ENCODE measurements at places on chromosomes 6 and 20.

GRCh38 chr6:139863346-139863745, 488.9 kb upstream of the CITED2 start:
- no peaks in the 10 kb centered on the region for H3K36me3 ChIP-seq
- H3K27me3 ChIP-seq: no peaks in the 10 kb centered on the region

DNA sequence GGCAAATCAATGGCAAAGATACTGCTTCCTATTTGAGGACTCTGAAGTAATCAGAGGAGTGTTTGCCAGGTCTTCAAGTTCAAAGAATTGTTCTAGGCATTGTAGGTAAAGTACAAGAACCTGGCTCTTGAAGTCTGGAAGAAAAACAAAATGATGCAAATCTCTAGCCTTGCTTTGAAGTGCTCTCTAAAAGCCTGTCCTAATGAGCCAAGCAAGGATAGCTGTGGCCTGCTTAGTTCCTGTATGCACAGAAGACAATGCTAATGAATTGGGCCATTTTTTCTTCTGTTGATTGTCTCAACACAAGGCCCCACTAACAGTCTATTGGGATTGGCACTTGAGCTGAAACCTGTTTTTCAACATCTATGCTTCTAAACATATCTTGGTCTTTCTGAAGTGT, 165.0 kb upstream of the POU3F2 start:
- H3K27me3 ChIP-seq: no peaks in the 10 kb centered on the region
- no peak overlapping the region for H3K4me3 ChIP-seq
- H3K27ac ChIP-seq: no peak overlapping the region
- no peaks in the 10 kb centered on the region for H3K4me1 ChIP-seq

- no peaks in the 10 kb centered on the region for H3K36me3 ChIP-seq
- H3K27me3 ChIP-seq: no peaks in the 10 kb centered on the region
- DNase-seq: no peak
- no peaks in the 10 kb centered on the region for H3K4me1 ChIP-seq
Observed at GRCh38 chr6:13203145-13203544, 125.2 kb downstream of the TBC1D7 start.

DNA sequence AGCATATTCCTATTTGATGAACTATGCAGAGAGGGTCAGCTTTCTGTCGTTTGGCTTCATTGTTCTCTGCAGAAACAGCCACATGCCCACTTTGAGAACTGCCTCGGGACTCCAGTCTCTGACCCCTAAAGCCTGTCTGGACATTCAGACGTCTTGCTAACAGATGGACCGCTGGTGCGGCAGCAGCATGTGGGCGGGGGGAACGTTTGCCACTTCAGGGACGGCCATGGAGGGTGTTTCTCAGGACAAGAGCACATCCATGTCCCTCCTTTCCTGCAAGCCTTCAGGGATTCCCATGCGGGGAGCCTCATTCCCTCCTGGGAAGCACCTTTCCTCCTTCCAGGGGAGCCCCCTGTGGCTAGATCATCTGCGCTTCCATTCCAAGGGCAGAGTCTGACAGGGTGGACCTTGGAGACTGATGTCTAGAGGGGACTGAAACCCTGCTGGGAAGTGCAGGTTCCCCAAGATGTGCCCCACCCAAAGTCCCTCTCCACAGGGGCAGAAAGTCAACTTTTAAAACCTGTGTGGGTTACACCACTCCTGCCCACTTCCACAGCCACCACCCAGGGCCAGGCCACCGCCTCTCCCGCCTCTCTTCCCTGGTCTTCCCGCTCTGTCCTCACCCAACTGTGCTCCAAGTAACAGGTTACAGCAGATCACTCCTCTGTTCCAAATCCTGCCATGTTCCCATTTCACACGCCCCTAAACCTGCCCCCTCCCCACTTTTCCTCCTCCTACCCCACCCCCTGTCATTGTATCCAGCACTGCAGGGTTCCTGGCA, 94.8 kb upstream of the PMEPA1 start:
- H3K36me3 ChIP-seq: no peaks in the 10 kb centered on the region
- H3K4me3 ChIP-seq: no peak overlapping the region
- no peak overlapping the region for H3K27ac ChIP-seq

DNA sequence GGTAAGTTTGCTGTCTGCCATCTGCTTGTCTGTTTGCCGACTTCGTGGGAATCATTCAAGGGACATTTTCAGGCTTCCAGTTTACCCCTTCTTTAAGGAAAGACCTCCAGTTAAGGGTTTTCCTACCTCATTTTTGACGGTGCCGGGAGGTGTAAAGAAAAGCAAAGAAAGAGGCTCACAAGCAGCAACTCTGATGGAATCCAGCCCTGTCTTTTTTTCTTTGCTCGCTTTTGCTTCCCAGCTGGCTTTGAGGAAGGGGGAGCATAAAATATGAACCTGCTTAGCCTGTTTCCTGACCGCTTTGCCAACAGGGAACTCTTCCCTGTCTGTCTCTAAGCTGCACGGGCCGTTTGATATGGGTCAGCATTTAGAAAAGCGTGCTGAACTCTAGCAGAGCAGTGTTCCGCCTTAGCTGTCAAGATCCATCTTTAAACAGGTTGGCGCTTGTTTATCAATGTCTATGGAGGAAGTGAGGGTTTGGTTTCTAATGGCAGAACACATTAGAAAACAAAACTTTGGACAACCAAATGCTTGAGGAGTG, 13.8 kb downstream of the SYTL3 start:
- H3K4me3 ChIP-seq: no peak overlapping the region
- peaks cover 9% of the 10 kb centered on the region for H3K27me3 ChIP-seq
- H3K36me3 ChIP-seq: no peaks in the 10 kb centered on the region
- no peak overlapping the region for H3K27ac ChIP-seq
- DNase-seq: no peak
- H3K4me1 ChIP-seq: no peaks in the 10 kb centered on the region

DNA sequence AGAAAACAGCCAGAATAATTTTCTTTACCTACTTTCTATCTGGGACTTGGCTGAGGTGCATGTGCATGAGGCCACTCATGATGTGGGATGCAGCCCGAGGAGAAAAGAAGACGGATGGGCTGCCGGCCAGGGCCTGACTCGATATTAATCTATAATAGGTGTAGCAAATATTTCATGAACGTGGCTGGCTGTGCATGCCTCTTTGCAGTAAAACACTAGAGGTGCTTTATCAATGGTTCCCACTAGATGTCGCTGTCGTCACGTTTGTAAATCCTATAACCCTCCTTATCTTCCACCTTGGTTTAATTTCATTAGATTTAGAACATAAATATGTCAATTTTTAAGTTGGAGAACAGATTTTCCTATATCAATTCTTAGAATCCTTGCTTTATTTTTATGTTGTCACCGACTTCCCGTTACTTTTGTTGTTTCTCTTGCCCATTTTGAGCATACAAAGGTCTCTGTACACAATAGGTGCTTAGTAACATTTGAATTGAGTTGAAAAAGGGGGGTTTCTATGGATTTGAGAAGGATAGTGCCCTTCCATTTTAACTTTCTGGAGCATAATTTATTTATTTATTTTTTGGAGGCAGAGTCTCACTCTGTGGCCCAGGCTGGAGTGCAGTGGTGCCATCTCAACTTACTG, 19.6 kb upstream of the FERMT1 start:
- no peaks in the 10 kb centered on the region for H3K4me1 ChIP-seq
- peak; percentile 33 for DNase-seq
- no peak overlapping the region for H3K27ac ChIP-seq
- no peaks in the 10 kb centered on the region for H3K27me3 ChIP-seq
- no peak overlapping the region for H3K4me3 ChIP-seq

- no peaks in the 10 kb centered on the region for H3K27me3 ChIP-seq
- H3K4me1 ChIP-seq: no peaks in the 10 kb centered on the region
- H3K27ac ChIP-seq: no peak overlapping the region
- no peak overlapping the region for H3K4me3 ChIP-seq
- H3K36me3 ChIP-seq: no peaks in the 10 kb centered on the region
- no peak for DNase-seq
Observed at GRCh38 chr6:113392551-113393055, 464.5 kb upstream of the MARCKS start.

DNA sequence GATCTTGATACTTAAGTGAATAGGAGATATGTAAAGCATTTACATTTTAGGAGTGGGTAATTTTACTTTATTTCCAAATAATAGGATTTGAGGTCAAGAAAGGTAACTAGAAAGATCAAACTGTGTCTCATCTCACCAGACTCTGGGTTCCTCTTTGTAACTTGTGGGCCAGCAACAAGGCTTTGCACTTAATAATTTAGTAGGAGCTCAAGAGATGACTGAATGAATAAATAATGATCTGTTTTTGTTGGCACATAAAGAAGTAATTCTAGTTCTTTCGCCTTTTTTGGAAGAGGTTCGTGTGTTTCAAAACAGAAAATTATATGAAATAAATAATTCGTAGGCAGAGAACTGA, 67.4 kb upstream of the FABP7 start:
- H3K36me3 ChIP-seq: no peaks in the 10 kb centered on the region
- H3K4me1 ChIP-seq: no peaks in the 10 kb centered on the region
- H3K27me3 ChIP-seq: no peaks in the 10 kb centered on the region
- H3K4me3 ChIP-seq: no peak overlapping the region

DNA sequence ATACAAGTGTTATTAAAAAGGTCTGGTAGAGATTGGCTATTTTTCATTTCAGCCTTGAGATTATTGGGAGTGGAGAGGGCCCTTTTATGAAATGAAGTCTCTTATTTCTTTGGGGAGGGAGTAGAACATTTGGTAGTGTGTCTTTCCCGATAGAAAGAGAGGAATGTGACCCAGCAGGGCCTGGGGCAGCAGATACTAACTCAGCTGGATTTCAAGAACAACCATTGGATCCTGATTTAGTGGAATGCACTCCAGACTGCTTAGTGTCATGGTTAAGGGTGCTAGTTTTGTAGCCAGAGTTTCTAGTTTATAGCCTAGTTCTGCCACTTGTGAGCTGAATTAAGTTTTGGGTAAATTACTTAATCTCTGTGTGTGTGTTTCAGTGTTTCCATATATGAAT, 18.4 kb upstream of the FLRT3 start:
- H3K4me1 ChIP-seq: no peaks in the 10 kb centered on the region
- no peaks in the 10 kb centered on the region for H3K36me3 ChIP-seq
- no peak overlapping the region for H3K27ac ChIP-seq
- DNase-seq: no peak

DNA sequence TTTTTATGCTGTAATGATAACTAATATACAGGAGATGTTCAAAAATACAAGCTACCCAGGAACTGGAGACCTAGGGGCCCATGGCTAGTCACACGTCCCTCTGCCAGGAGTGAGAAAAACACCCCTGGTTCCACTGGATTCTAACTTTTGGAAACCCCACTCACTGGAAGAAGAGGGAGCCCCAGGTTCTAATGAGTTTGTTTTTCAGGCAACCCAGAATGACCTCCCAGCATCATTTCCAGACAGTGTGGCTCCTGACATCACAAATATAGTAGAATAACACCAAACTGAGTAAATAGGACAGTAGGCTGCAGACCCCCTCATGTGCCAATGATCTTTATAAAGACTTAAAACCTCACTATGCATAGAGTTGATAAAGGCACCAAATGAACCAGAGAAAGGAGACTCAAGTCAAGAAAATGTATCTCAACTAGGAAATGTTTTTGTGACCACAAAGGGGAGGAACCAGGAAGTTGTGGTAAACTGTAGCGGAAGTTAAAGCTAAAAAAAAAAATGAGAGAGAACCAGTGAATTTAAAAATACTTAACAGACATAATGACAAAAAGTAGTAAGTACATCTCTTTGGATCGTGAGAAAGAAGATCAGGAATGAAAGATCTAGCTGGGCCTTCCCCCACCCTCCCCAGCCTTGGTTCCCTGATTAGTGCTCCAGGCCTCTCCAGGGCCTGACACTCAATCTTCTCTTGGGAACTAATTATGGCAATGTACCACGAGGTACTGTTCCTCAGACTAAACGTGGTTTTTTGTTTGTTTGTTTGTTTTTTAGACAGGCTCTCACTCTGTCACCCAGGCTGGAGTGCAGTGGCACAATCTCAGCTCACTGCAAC, 19.8 kb downstream of the HLA-E start:
- H3K4me1 ChIP-seq: no peaks in the 10 kb centered on the region
- H3K27me3 ChIP-seq: no peaks in the 10 kb centered on the region
- no peak for DNase-seq
- no peaks in the 10 kb centered on the region for H3K36me3 ChIP-seq
- no peak overlapping the region for H3K27ac ChIP-seq
- H3K4me3 ChIP-seq: no peak overlapping the region

GRCh38 chr6:169530752-169531123, 171.1 kb downstream of the WDR27 start:
- no peak for DNase-seq
- no peaks in the 10 kb centered on the region for H3K27me3 ChIP-seq
- peak overlapping the region; percentile 32 for H3K27ac ChIP-seq
- H3K4me1 ChIP-seq: peaks cover 14% of the 10 kb centered on the region
- H3K4me3 ChIP-seq: no peak overlapping the region

DNA sequence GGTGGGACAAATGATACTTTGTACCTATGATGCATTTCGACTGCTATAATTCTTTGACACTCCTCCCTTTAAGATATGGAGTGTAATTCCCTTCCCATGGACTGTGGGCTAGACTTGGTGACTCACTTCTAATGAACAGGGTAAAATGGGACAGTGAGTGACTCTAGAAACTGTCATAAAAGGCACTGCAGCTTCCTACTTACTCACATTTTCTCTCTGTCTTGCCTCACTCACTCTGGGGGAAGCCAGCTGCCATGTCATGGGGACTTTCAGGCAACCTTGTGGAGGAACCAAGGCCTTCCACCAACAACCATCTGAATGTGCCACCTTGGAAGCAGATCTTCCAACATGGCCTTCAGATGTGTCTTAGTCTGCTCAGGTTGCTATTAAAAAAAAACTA, 12.9 kb upstream of the GFOD1 start:
- no peaks in the 10 kb centered on the region for H3K4me1 ChIP-seq
- no peaks in the 10 kb centered on the region for H3K27me3 ChIP-seq
- no peak overlapping the region for H3K27ac ChIP-seq
- no peaks in the 10 kb centered on the region for H3K36me3 ChIP-seq

- peak; percentile 69 for DNase-seq
- peak overlapping the region; percentile 75 for H3K27ac ChIP-seq
- no peaks in the 10 kb centered on the region for H3K36me3 ChIP-seq
- no peak overlapping the region for H3K4me3 ChIP-seq
- H3K4me1 ChIP-seq: peaks cover 20% of the 10 kb centered on the region
Observed at GRCh38 chr6:85403331-85404015, 46.4 kb upstream of the NT5E start.

DNA sequence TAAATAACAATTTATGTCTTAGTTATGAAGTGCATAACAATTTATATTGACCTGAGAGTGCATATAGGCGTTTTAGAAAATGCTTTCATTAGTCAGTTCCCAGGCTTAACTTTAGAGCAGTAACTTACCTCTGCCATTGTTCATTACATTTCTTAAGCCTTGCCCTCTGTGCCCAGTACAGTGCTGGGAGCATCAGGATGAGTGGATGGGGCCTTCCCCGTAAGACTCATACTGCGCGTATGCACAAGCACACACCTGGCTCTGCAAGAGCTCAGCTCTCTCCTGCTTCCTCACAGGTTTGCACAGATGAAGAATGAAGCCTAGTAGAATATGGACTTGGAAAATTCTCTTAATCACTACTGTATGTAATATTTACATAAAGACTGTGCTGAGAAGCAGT, 125.0 kb downstream of the MAP3K4 start:
- no peak overlapping the region for H3K27ac ChIP-seq
- H3K36me3 ChIP-seq: peaks cover 21% of the 10 kb centered on the region
- no peak for DNase-seq
- H3K4me3 ChIP-seq: no peak overlapping the region

DNA sequence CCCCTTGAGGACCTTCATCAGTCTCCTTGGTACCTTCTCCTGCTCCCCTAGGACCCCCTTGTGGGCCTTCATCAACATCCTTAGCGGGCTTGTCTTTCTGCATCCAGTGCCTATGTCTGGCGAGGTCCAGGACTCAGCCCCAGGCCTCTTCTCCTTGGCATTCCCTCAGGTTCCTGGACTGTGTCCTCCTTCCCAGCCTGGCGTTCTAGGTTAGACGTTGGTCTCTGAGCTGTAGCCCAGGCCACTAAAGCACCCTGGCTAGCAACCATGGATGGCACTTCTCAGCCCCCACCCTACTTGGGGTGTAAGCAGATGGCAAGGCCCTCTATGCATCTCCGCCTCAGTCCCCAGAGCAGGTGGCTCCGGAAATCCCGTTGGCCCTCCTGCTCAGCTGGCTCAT, 51.5 kb upstream of the NNAT start:
- no peak for DNase-seq
- no peaks in the 10 kb centered on the region for H3K4me1 ChIP-seq
- H3K27me3 ChIP-seq: 0 out of 2 replicates have a peak, but pooled peaks cover 2% of the 10 kb centered on the region
- no peak overlapping the region for H3K4me3 ChIP-seq

Data from Panc1 (cell line).